Pulmonary artery endothelial cell (primary cell): ENCODE measurements at places on chromosomes 1 and 21.

DNA sequence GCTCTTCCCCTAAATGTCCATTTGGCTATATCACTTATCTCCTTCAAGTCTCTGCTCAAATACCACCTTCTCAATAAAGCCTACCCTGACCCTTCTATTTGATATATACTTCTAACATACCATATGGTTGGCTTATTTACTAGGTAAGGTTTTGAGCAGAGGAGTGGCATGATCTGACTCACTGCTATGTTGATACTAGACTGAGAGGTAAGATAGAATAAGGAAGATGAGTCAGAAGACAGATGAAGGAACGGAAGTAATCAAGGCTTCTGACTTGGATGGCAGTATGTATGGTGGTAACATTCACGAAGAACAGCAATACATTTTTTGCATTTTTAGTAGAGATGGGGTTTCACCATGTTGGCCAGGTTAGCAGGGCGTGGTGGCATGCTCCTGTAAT, 4.8 kb upstream of the HRNR start:
- no peak for DNase-seq

GRCh38 chr1:84412316-84412942, 14.1 kb downstream of the DNASE2B start:
- no peak for DNase-seq

DNA sequence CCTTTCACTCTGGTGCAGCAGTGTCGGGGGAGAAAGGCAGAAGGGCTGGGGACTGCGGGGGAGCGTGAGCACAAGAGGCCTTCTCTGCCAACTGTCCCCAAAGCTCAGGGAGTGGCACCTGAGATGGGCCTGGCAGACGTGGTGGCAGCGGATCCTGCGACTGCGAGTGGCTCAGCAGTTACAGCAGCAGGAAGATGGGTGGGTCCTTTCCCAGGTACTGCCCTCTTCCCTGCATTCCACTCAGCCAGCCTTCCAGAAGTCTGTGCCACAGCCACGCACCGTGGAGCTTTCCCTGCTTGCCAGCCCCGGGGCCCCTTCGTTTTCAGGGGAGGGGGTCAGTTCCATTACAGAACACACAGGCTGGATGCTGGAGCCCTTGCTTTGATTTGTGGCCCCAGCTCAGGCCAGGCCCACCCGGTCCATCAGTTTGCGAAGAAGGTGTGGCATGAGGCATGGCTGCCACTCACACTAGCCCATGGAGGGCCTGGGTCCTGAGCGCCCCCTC, 17.2 kb downstream of the MTHFR start:
- no peak for DNase-seq

DNA sequence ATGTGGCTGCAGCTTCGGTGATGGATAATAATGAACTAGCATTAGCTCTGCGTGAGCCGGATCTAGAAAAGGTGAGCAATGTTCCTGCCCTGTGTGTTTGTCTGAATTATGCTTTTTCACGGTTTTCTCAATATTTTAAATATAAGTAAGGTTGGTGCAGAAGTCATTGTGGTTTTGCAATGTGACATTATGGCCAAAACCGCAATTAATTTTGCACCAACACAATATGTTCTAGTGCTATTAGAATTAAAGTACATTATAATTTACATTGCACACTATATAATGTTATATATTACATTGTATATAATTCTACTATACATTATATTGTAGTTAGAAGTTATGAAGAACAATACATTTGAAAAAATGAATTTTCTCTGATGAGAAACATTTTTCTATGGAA, 255.8 kb downstream of the ZP4 start:
- no peak for DNase-seq

DNA sequence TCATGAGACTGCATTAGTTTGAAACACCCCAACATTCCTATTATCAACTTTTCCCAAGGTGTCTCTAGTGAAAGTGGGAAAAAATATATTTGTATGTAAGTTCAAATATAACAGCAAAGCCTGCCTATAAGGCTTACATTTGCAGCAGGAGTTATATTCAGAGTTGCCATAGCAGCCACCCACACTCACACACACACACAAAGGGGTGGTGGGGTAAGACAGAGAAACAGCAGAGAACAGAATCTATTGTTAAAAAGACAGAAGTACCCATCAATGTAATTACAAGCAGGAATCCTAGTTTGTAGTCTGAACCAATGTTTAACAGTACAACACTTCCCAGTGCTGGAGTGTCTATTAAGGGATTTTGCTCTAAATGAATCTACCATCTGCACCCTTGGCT, 55.0 kb downstream of the PLPPR5 start:
- DNase-seq: no peak

DNA sequence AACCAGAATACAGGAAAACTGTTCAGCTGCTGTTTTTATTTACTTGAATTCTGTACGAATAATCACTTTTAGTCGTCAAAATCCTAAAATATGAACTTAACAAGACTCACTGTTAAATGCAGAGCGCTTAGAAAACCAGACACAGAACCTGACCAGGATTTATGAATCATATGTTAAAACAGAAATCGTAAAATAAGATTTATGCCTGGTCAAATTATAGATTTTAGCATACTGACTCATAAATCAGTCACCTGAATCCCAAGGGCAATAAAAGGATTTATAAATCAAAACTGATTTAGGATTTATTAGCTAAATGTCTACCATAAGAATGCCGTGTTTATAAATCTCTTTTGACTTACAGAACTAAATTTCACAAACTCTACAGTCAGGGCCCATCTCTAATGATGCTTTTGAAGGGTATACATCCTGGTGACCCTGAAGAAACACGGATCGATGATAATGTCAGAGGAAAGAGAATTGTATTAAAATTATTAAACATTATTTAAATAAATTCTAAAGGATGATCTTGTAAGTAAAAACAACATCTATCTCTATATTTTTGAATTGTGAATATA, 28.8 kb downstream of the CYYR1 start:
- no peak for DNase-seq

DNA sequence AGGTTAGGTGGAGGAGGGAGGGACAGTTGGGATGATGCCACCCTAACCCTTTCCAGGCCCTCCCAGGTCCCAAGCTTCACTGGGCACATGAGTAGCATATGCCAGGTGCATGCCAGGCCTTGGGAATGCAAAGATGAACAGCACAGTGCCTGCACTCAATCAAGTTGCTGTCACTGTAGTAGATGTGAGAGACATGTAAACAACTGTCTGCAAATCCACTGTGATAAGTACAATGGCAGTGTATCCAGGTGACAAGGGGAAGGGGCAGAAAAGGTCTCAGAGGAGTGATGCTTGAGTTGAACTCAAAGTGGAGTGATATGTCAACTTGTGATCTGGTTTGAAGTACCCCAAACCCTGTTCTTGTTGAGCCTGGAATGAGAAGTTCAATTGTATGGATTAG, 49.5 kb upstream of the LRRN2 start:
- DNase-seq: no peak
